ENCODE measurements at places on chromosomes 4 and X.

GRCh38 chr4:4406455-4407298, 19.8 kb downstream of the NSG1 start:
- no peak for DNase-seq

DNA sequence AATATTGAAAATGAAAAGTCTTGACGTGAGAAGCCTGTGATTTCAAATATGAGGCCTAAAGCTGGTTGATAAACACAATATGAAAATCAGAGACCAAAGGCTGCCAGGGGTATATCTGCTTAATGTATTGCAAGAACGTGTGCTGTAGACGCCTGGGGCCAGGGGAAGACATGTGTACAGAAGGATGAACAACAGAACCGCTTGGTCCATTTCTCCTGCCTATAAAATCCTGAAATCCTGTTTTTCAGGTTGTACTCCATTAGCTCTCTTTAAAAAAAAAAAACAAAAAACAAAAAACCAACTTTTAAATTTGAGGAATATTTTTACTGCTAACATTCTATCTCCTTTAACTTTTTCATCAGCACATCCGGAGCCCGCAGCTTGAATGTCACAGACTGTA, 109.2 kb downstream of the STOX2 start:
- no peak for DNase-seq

- DNase-seq = no peak
Measured at GRCh38 chr4:109072595-109072994, 229.9 kb downstream of the COL25A1 start.

GRCh38 chrX:86133761-86134160, 14.5 kb upstream of the DACH2 start:
- DNase-seq = no peak

DNA sequence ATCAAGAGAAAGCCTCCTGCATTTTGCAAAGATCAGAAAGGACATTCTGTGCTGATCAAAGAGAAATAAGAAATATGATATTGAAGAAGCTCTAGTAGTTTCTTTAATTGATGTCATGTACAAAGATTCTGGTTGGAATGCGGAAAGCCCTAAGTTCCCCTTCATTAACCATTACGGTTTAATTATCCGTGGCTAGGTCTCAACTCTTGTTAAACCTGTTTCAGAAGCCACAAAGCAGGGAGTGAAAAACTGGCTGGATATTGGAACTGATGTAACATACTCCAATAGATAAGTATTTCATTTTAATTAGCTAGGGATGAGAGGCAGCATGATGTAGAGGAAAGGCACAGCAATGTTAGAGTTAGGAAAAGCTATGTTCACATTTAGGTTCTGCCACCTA, 55.7 kb downstream of the SPANXN3 start:
- DNase-seq = no peak

DNA sequence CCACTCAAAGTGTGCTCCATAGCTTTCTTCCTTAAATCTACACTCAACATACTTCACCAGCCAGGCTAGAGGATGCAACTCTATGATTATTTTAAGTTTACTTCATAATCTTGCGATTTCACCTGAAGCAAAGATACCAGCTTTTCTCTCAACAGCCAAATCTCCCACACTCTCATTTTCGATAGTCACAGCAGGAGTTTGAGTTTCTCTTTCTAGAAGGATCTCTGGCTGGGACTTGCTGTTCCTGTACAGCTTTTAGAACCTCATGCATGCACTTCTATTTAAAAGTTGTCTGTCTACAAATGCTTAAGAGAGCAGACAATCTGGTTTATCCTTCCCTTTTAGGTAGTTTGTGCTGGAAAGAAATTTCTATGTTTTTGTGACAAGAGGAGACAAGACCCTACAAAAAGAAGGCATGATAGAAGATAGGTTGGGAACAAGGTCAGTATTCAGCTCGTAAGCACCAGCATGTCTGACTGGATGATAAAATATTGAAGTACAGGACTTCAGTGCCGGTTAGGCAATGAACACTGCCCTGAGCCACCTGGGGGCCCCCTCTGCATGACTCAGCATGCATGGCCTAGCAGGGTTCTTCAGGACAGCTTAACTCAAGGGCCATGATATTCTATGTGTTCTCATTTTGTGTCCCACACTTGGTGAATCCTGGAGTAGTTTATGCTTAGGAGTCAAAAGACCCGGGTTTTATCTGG, 65.6 kb downstream of the ATXN3L start:
- no peak for DNase-seq

GRCh38 chrX:44183329-44183728, 160.1 kb downstream of the EFHC2 start:
- DNase-seq = no peak

GRCh38 chr4:4356106-4357041, 30.5 kb upstream of the NSG1 start:
- DNase-seq = no peak

GRCh38 chrX:23003116-23003515, 3.4 kb downstream of the DDX53 start:
- no peak for DNase-seq

GRCh38 chr4:7531640-7531994, 96.9 kb upstream of the PSAPL1 start:
- DNase-seq = no peak

DNA sequence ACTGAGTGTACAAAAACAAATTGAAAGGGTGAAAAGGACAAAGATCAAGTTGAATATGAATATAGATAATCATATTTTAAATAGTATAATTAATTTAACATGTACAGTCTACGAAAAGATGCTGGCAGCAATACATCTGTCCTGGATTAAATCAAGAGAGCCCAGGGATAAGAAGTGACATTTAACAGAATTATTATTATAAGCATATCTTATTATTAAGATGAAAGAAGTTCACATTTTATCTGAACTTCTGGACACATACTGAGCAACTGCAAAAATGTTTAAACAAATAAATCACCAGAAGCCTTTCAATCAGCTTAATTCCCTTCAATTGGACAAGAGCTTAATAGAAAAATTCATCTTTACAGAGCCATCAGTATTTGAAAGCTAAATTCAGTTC, 50.4 kb downstream of the SERTM2 start:
- no peak for DNase-seq

Measured in stimulated activated CD4-positive, alpha-beta T cell treated with anti-CD3 and anti-CD28 coated beads, Interleukin-12 subunit alpha, Interleukin-12 subunit beta, amount 100 ng/mL, for 48 hours (primary cell).